Activated naive CD8-positive, alpha-beta T cell treated with anti-CD3 and anti-CD28 coated beads, Interleukin-2, amount 10 ng/mL, durations not matched to agents 7 days and 5 days (primary cell): ENCODE measurements at places on chromosomes 16 and 17. TPM values are rescaled to one million over a fixed set of nuclear protein-coding genes. Genes with fewer than 3 reads are reported as not detected.
A peak's percentile ranks its signal among the peaks of the same experiment; 100 is the strongest.

DNA sequence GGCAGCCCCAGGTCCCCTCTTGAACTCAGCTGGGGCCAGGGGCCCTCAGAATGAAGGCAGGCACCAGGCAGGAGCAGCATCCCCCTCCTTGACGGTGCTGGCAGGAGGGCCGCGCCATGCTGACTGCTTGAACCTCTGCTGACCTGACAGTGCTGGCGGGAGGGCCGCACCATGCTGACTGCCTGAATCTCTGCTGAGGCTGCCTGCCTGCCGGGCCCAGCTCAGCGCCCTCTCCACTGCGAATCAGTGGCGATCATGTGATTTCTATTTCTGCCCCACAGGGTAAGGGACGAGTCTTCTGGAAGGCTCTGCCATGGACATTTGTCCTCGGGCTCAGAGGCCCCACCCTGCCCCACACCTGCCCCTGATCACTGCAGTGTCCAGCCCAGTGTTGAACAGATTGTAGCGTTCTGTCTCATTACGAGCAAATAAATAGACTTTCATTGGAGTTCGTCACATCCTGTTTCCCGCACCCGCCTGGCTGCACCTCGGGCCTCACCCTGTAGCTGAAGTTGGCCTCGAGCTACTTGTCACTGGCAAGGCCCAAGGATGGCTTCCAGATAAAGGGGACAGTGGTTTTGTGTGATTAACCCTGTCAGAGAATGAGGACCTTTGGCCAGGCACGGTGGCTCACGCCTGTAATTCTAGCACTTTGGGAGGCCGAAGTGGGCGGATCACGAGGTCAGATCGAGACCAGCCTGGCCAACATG lies 8.6 kb downstream of the C16orf90 start:
- peaks cover 4% of the 10 kb centered on the region for H3K36me3 ChIP-seq
- peaks cover 2% of the 10 kb centered on the region for H3K4me1 ChIP-seq
- H3K4me3 ChIP-seq = no peak overlapping the region
- no peak for DNase-seq
- H3K27ac ChIP-seq = no peak overlapping the region

GRCh38 chr17:15918661-15919259 lies 26.2 kb upstream of the ADORA2B start:
- DNase-seq = no peak
- H3K27ac ChIP-seq = no peak overlapping the region
- peaks cover 5% of the 10 kb centered on the region for H3K4me1 ChIP-seq
- H3K4me3 ChIP-seq = no peak overlapping the region
- peaks cover 24% of the 10 kb centered on the region for H3K27me3 ChIP-seq
- H3K36me3 ChIP-seq = no peaks in the 10 kb centered on the region

- no peaks in the 10 kb centered on the region for H3K36me3 ChIP-seq
- no peaks in the 10 kb centered on the region for H3K4me1 ChIP-seq
Measured at GRCh38 chr16:22932032-22932771, 118.2 kb downstream of the HS3ST2 start.

- H3K27me3 ChIP-seq = peaks cover 10% of the 10 kb centered on the region
- H3K4me1 ChIP-seq = peaks cover 4% of the 10 kb centered on the region
- DNase-seq = peak; percentile 80
- no peaks in the 10 kb centered on the region for H3K36me3 ChIP-seq
- H3K4me3 ChIP-seq = no peak overlapping the region
Measured at GRCh38 chr16:57899771-57900661, 70.9 kb downstream of the CNGB1 start.

GRCh38 chr16:13154799-13155198 lies 253.4 kb downstream of the SHISA9 start:
- no peak overlapping the region for H3K27ac ChIP-seq
- H3K27me3 ChIP-seq = no peaks in the 10 kb centered on the region
- no peaks in the 10 kb centered on the region for H3K4me1 ChIP-seq
- H3K36me3 ChIP-seq = no peaks in the 10 kb centered on the region
- no peak for DNase-seq
- no peak overlapping the region for H3K4me3 ChIP-seq

DNA sequence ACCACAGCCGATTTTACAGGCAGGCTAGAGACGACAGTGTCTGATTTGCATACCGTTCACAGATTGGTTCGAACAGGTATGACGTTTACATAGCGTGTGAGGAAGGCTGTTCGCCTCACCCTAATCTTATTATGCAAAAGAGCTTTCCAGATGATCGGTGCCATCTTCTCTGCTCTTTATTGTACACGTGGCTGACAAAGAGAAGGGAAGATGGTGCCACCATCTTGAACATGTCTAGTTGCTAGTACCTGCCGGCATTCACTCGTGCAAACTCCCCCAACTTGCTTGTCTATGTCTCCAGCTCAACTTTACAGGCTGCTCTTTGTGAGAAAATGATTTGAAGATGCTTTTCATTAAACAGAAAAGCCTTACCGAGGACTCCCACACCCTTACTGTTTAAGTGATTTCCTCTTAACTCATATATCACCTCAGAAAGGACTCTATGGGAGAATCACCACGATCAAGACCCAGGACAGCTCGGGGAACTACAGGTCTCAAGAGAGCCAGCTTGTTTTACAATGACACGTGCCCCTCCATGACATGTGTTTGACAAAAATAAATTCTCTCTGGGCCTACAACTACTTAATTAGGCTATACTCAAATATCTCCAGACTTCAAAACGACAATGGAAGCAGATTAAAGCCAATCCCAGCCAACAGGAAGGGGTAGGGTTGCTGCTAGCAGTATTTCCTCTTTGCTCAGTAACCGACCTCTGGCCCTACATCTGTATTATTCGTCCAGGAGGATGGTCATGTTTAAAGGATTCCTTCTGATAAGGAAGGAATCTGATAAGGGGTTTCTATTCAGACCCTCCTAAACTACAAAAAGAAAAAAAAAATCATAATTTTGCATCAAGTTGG lies 480.6 kb downstream of the TMEM114 start:
- H3K4me1 ChIP-seq = no peaks in the 10 kb centered on the region
- no peak overlapping the region for H3K27ac ChIP-seq
- no peak overlapping the region for H3K4me3 ChIP-seq
- H3K27me3 ChIP-seq = no peaks in the 10 kb centered on the region

GRCh38 chr16:59540621-59541020 lies 806.5 kb upstream of the GOT2 start:
- H3K36me3 ChIP-seq = no peaks in the 10 kb centered on the region
- no peaks in the 10 kb centered on the region for H3K27me3 ChIP-seq
- H3K4me3 ChIP-seq = no peak overlapping the region

CCDC200 gene
- total RNA-seq = 0.45 TPM

- no peak for DNase-seq
- H3K36me3 ChIP-seq = no peaks in the 10 kb centered on the region
- no peaks in the 10 kb centered on the region for H3K4me1 ChIP-seq
Measured at GRCh38 chr17:68780596-68780995, 174.6 kb downstream of the ABCA8 start.

DNA sequence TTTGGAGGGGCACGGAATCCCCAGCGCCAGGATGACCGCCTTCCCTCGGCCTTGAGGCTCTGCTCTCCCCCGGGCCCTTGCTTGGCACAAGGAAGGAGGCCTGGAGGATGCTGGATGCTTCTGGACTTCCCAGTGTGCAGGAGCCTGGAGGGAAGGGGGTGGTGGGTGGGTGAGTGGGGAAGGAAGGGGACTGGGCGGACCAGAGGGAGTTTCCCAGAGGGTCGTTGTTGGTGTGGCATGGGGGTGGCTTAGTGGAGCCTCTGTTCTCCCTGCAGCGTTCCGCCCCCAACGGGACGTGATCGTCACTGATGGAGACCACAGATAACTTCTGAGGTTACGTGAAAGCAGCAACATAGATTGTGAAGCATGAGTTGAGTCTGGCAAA lies 140.0 kb downstream of the IRF8 start:
- no peaks in the 10 kb centered on the region for H3K36me3 ChIP-seq
- H3K4me3 ChIP-seq = no peak overlapping the region
- H3K4me1 ChIP-seq = peaks cover 7% of the 10 kb centered on the region
- DNase-seq = no peak
- no peak overlapping the region for H3K27ac ChIP-seq

CD300E gene
- not detected for total RNA-seq

USP10 gene
- total RNA-seq = 75.8 TPM

- H3K36me3 ChIP-seq = peaks cover 8% of the 10 kb centered on the region
- no peaks in the 10 kb centered on the region for H3K27me3 ChIP-seq
- H3K4me3 ChIP-seq = peak overlapping the region; percentile 52
Measured at GRCh38 chr17:40596261-40596919, 31.1 kb upstream of the CCR7 start.

- H3K27me3 ChIP-seq = no peaks in the 10 kb centered on the region
- DNase-seq = no peak
- peaks cover 17% of the 10 kb centered on the region for H3K36me3 ChIP-seq
- H3K4me1 ChIP-seq = peaks cover 77% of the 10 kb centered on the region
Measured at GRCh38 chr16:11104168-11105037, 151.6 kb downstream of the SOCS1 start.

MYH2 gene
- total RNA-seq = not detected

CDK5R1 gene
- 8.4 TPM for total RNA-seq

NOTUM gene
- 0.25 TPM for total RNA-seq

DNA sequence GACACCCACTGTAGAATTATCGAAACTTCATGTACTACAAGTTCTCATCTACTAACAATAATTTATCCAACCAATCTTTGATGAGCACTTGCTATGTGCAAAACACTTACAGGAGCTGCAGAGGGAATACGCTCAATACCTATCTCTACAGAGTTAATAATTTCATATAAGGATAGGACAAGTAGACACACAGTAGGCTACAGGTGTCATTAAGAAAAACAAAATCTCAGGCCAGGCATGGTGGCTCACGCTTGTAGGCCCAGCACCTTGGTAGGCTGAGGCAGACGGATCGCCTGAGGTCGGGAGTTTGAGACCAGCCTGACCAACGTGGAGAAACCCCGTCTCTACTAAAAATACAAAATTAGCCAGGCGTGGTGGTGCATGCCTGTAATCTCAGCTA lies 91.3 kb upstream of the PLEKHM1 start:
- H3K36me3 ChIP-seq = peaks cover 32% of the 10 kb centered on the region
- no peak overlapping the region for H3K27ac ChIP-seq
- H3K4me1 ChIP-seq = peaks cover 34% of the 10 kb centered on the region
- H3K27me3 ChIP-seq = no peaks in the 10 kb centered on the region

NKD1 gene
- total RNA-seq = 0.91 TPM

GRCh38 chr17:10115536-10115932 lies 82.9 kb downstream of the GAS7 start:
- H3K27me3 ChIP-seq = peaks cover 8% of the 10 kb centered on the region
- H3K36me3 ChIP-seq = no peaks in the 10 kb centered on the region
- peak overlapping the region; percentile 39 for H3K27ac ChIP-seq
- DNase-seq = no peak
